ENCODE measurements at places on chromosomes 6 and 20. TPM values are rescaled to one million over a fixed set of nuclear protein-coding genes. Genes with fewer than 3 reads are reported as not detected.

GHRH gene
- not detected for total RNA-seq

DNA sequence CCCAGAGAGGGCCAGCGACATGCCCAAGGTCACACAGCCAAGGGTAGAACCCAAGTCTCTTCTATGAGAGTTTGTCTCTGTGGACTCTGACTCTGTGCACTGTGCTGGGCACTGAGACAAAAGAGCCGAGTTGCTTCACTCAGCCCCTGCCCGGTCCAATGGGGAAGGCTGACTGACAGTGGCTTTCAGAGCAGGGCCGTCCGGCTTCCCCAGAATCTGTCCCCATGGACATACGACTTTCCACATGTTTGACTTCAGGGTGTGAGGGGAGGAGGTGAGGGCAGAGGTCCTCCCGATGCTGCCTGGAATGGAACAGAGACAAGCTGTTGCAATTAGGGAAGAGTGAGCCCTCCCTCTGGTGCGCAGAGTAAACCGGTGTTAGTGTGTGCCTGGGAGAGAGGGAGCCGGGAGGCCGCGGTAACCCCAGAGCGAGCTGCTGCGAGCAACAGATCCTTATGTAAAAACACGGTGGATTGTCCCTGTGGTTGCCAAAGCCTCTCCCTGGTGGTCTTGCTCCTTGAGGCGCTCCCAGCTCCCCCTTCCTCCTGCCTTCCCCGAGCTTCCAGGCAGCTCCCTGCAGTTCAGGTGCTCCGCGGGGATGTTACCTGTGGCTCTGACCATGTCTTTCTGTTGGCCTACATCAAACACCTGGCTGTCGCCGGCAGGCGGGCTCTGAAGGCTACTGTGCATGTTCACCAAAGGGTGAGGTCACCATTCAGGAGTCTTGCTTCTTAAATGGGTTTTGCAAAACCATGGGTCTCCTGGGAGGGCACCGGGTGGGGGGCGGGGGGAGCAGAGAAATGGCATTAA, 672 bp downstream of the SIRPA start:
- H3K36me3 ChIP-seq, result no peaks in the 10 kb centered on the region
- no peak for DNase-seq
- peak overlapping the region; percentile 89 for H3K27ac ChIP-seq
- H3K27me3 ChIP-seq, result no peaks in the 10 kb centered on the region
- peak overlapping the region; percentile 52 for H3K4me3 ChIP-seq

DNA sequence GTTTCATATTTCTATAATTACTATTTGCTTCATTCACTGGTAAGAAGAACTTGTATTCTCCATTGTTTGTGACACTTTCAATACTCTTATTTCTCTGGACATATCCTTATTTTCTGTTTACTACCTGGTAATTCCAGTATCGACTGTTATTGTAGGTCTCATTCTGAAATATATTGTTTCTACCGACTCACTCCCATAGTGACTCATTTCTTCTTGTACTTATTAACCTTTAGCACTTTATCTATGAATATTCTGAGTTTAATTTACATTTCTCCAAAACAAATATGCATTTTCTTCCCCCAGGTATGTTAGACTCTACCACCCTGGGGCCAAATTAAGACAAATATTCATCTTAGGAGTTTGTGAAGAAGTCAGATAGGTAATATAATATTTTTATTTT, 164.5 kb upstream of the BTBD3 start:
- no peak overlapping the region for H3K4me3 ChIP-seq
- H3K36me3 ChIP-seq, result no peaks in the 10 kb centered on the region
- H3K27me3 ChIP-seq, result no peaks in the 10 kb centered on the region
- no peak for DNase-seq

GRCh38 chr20:4875578-4876067, 125.7 kb downstream of the SLC23A2 start:
- no peaks in the 10 kb centered on the region for H3K36me3 ChIP-seq
- no peak for DNase-seq
- H3K4me1 ChIP-seq, result no peaks in the 10 kb centered on the region
- no peaks in the 10 kb centered on the region for H3K27me3 ChIP-seq
- H3K4me3 ChIP-seq, result no peak overlapping the region
- H3K27ac ChIP-seq, result no peak overlapping the region

THBS2 gene
- total RNA-seq, result 39.4 TPM

GRCh38 chr6:132401618-132402285, 477 bp upstream of the MOXD1 start:
- no peaks in the 10 kb centered on the region for H3K4me1 ChIP-seq
- no peak for DNase-seq
- H3K36me3 ChIP-seq, result no peaks in the 10 kb centered on the region
- H3K27me3 ChIP-seq, result no peaks in the 10 kb centered on the region
- no peak overlapping the region for H3K27ac ChIP-seq
- peak overlapping the region; percentile 73 for H3K4me3 ChIP-seq

- no peak overlapping the region for H3K27ac ChIP-seq
- no peaks in the 10 kb centered on the region for H3K4me1 ChIP-seq
- no peaks in the 10 kb centered on the region for H3K27me3 ChIP-seq
- H3K36me3 ChIP-seq, result no peaks in the 10 kb centered on the region
- H3K4me3 ChIP-seq, result no peak overlapping the region
Measured at GRCh38 chr6:98769546-98769945, 64.8 kb upstream of the POU3F2 start.

GRCh38 chr6:169950558-169950957, 199.1 kb downstream of the ERMARD start:
- no peak overlapping the region for H3K27ac ChIP-seq
- H3K36me3 ChIP-seq, result no peaks in the 10 kb centered on the region
- no peak overlapping the region for H3K4me3 ChIP-seq

Data from pancreas (tissue), 10 donors.